ENCODE measurements at places on chromosomes 7 and 10.
A peak's percentile ranks its signal among the peaks of the same experiment; 100 is the strongest.

DNA sequence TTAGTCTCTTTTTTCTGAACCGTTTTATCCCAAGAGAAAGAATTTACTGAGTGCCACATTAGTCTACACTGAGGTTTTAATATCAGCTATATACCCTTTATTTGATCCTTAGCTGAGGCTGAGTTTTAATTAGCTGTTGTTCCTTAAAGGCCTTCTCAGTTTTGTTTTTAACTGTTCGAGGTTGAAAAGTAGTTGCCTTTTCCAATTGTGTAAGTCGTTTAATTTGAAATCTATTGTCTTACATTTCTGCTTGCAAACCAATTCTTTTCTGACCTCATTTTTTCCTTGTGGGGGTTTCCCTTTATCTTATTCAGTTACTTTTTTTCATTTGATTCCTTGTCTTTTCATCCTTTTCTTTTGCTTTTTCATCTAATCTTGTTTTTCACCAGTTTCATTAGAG lies 30.8 kb downstream of the UMAD1 start:
- DNase-seq = peak; percentile 32

DNA sequence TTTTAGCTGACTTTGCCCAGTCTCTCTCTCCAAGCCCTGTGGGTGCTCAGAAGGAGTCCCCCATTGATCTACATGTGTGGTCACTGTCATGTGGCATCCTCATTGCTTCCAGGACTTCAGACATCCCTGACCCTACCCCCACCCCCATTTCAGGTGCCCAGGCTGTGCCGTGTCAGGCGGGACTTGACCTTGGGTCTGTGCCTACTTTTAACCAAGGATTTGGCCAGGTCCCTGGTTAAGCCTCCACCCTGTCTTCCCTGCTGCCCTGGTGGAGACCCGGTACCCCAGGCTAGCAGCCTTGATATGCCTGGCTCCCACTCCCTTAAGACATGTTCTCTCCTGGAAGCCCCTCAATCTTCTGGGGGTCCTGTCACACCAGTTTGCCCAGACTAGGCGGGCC lies 31.3 kb downstream of the PRF1 start:
- DNase-seq = no peak

GRCh38 chr7:47153576-47153975 lies 428.3 kb downstream of the TNS3 start:
- no peak for DNase-seq

DNA sequence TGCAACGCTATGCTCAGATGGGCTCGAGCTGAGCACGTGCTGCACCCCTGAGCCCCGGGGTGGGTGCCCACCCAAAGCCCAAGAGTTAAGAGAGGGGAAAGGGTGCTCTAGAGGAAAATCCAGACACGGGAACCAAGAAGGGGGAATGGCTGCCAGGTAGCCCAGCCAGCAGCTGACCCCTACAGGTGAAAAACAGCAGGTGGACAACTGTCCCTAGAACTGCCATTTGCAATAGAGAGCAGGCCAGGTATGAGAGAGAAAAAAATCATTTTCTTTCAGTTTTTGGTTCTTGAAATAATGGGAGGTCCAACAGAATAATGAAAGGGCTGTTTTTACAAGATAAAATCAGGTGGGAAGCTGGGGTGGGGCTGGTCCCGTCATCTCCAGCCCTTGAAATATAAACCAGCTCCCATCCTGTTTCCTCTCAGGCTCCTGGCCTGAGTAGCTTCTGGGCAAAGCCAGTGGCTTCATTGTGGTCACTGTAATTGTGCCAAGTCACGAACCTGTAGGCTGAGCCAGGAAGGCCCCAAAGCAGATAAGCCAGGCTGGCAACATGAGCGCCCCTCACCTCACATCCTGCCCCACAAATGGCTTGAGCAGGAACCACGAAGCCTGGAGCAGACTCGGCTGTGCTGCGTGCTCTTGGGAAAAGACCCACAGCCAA lies 257.8 kb downstream of the SNX10 start:
- DNase-seq = no peak
